Amniotic stem cell (primary cell): ENCODE measurements at places on chromosomes 13 and 19.

DNA sequence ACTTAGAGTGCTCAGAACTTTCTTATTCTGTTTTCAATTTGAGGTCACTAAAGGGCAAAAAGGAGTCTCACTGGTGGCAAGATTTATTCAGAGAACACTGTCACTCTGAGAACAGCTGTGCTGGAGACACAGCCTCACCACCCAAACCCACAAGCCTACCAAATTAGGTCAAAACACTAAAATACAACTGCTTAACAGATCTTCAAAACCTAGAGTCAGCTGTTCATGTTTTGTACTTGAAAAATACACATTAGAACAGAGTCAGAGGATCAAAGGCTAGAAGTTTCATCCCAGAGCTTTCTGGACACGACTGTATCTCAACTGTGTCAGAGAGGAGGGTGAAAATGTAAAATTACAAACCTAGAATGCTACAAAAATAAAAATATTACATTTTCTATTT, 89.3 kb downstream of the MIPEP start:
- no peak for DNase-seq

DNA sequence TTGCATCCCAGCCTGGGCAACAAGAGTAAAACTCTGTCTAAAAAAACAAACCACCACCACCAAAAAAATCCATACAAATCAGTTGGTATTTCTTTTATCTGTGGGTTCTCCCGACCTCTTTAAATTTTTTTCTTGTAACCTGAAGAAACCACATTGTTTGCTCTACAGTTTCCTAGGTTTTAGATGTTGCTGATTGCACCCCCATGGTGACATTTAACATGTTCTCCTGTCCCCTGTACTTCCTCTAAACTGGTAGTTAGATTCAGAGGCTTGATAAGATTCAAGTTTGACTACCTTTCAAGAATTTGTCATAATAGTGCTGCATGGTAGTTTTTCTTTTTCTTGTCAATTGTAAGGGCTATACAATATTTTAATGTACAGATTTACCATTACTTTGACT, 24.0 kb downstream of the ALG5 start:
- no peak for DNase-seq

DNA sequence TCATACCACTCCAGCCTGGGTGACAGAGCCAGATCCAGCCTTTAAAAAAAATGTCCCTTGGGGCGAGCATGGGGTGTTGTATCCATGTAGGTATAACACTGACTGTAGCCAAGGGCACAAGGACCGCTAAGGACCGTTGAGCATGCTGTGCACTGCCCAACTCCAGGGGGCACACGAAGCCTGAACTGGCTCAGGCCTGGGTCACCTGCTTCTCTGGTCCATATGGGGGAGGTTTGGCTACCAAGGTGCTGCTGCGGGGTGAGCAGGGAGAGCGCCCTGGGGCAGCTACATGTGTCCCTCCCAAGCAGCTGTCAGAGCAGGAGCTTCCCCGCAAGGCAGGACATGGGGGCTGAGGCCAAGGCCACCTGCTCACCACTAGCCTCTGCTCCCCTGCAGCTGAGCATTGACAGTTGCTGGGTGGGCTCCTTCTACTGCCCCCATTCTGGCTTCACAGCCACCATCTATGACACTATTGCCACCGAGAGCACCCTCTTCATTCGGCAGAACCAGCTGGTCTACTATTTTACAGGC, 16.3 kb downstream of the CATSPERG start:
- no peak for DNase-seq

DNA sequence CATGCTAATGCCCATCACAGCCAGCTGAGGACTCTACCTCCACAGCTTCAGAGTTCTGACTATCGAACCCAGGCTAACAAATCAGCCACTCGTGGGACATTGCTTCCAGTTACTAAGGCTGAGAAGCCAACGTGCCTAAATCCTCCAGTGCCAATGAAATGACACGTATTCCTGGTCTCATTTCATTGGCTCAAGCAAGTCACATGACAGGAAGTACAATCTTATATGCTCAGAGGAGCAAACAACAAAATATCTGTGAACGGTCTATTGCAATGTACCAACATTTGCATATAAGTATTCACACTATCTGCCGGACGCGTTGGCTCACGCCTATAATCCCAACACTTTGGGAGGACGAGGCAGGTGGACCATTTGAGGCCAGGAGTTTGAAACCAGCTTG, 12.8 kb upstream of the IZUMO2 start:
- no peak for DNase-seq

DNA sequence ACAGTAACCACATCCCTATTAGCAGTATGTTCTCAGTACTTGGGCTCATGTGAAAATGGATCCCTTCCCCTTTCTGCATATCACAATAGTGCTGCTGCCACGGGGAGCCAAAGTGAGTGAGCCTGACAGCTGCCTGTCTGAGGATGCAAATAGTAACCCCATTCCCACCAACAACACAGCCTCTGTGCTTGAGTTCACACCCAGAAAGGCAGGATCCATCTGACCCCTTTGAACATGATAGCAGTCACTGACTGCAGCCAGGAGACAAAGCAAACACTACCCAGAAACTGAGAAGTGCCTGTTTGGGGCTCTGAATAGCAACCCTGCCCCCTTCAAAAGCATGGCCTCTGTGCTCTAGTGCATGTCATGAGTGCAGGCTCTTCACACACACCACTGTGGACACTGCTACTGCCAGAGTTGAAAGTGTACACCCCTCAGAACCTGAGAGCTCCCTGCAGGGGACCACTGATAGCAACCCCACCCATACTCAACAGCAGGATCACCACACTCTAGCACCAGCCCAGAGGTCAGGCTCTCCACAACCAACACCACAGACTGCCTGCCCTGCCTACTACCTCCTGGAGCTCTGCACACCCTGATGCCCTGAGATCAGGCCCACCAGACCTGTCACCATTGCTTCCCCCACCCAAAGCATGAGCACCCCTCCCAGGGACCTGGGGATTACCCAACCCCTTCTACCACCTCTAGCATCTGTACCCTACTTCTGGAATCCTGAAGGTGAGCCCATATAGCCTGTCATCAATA, 1563.5 kb upstream of the PRR20A start:
- no peak for DNase-seq

- DNase-seq, result no peak
Measured at GRCh38 chr19:33755099-33756035, 41.3 kb upstream of the KCTD15 start.

DNA sequence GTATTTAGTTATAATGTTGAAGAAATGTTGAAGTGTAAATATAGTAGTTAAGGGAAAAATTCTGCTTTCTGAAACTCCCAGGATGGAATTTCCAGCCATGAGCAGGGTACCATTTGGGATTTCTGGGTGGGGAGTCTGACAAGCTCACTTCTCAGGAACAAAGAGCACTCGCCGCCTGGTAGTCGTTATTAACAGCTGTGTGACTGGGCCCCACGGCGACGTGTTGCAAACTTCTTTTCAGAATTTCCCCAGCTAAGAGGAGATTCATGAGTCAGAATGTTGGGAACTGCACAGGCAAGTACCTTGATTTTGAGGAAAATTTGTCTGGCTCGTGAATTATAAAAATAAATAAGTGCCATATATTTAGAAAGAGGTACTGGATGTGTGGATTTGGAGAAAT, 103.7 kb downstream of the LACC1 start:
- DNase-seq, result no peak

DNA sequence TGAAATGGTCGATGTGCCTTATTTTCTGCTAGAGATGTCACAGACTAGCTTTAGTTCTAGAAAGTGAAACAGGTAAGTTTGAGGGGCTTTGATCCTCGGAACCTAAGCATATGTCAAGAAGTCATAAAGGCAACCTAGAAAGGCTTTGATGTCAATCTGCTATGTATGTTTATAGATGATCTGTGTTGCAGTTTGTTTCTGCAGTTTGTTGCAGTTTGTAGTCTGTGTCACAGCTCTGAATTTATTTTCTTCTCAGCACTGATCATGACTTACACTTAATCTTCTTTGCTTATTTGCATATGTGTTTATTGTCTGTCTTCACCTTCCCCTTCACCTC, 5.9 kb downstream of the LSM14A start:
- no peak for DNase-seq

DNA sequence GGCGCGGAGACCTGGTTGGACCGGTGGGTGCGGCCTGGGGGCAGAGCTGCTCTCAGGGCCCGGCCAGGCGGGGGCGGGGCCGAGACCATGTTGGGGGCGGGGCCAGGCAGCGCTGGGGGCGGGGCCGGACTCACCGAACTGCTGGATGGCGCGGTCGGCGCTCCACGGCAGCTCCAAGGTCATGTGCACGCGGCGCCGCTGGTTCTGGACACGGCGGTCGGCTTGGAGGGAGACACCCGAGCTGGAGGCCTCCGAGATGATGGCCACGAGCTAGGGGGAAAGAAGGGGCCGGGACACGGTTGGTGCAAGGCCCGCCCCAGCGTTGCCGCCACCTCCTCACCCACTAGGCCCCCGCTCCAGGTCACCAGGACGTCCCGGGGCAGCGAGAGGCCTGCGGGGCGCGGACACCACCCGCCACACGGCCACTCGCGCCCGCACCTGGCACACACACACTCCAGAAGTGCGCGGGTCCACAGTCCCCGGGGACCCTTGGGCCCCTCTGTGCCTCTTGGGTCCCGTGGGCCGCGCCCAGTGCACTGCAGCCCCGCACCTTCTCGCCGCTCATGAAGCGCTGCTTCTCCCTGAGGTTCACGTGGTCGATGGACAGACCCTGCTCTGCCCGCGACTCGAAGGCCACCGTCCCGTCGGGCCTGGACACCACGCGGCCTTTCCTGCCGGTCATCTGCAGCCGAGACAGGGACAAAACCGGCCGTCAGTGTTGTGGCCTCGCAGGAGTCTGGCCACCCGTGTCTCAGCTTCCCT, 8.7 kb downstream of the GPX4 start:
- no peak for DNase-seq

DNA sequence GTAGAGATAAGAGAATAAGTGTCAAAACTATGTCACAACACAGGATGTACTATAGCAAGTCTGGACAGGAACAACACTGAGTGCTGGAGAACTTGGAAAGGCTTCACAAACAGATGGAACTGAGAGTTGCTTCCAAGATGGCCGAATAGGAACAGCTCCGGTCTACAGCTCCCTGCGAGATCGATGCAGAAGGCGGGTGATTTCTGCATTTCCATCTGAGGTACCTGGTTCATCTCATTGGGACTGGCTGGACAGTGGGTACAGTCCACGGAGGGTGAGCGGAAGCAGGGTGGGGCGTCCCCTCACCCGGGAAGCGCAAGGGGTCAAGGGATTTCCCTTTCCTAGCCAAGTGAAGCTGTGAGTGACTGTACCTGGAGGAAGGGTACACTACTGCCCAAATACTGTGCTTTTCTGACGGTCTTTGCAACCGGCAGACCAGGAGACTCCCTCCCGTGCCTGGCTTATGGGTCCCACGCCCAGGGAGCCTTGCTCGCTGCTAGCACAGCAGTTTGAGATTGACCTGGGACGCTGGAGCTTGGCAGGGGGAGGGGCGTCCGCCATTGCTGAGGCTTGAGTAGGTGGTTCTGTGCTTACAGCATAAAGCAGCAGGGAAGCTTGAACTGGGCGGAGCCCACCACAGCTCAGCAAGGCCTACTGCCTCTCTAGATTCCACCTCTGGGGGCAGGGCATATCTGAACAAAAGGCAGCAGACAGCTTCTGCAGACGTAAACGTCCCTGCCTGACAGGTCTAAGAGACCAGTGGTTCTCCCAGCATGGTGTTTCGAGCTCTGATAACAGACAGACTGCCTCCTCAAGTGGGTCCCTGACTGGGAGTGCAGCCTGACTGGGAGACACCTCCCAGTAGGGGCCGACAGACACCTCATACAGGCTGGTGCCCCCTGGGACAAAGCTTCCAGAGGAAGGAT, 46.0 kb downstream of the USP12 start:
- DNase-seq, result no peak

DNA sequence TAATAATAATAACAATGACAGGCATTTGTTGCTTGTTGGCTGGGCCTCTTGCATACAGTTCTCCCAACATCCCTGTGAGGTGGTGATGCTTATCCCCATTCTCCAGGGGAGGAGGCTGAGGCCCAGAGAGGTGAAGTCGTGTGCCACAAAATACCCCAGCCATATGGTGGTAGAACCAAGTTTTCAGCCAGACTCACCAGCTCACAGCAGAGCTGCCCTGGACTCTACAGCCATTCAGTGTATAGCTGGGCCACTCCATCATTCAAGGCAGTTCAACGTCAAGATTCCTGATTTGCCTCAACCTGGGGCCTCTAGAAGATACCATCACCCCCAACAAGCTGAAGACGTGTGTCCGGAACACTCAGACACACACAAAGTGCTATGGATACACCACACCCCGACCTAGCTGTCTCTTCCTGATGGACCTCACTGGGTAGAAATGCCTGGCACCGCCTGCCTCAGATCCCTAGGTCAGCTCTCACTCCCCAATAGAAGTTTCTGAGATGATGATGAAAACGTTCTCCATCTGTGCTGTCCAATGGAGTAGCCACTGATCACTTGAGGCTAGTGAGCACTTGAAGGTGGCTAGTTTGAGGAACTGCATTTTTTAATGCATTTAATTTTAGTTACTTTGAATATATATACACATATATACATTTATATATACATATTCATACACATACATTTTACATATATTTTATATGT, 4.3 kb upstream of the CEACAM19 start:
- DNase-seq, result no peak

- no peak for DNase-seq
Measured at GRCh38 chr13:94303644-94304174, 175.8 kb downstream of the DCT start.

DNA sequence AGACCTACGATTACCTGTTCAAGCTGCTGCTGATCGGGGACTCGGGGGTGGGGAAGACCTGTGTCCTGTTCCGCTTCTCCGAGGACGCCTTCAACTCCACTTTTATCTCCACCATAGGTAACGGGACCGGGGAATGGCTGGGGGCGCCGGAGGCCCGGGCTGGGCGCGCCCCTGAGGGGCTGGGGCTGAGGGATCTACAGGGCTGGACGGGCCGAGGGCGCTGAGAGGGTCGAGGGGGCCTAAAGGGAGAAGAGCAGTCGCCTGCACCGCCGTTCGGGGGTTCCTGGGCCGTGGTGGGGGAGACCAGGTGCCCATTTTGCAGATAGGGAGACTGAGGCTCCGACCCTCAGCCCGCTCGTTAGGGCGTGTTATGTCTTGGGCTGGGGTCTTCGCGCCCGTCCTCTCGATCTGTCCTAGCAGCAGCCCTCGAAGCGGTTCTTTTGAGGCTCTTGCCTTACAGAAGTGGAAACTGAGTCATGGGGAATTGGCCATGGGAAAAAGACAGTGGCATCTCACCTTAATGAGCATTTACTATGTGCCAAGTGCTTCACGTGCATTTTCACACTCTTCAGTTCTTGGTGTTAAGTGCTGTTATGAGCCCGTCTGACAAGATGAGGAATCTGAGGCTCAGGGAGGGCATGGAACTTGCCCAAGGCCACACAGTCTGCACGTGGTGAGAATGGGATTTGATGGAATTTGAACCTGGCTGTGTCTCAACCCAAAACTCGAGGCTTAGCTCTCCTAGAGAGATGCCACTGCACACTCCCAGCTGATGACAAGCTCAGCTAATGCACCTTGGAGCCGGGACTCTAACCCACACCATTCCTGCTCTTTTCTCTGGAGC, 442 bp downstream of the RAB8A start:
- DNase-seq, result no peak

- no peak for DNase-seq
Measured at GRCh38 chr13:98972059-98972458, 5.8 kb downstream of the DOCK9 start.
